ENCODE measurements at places on chromosomes 6 and 20.

GRCh38 chr20:16740365-16741072 lies 7.6 kb upstream of the OTOR start:
- DNase-seq = no peak

GRCh38 chr6:51466427-51466826 lies 621.0 kb downstream of the PKHD1 start:
- DNase-seq = no peak

DNA sequence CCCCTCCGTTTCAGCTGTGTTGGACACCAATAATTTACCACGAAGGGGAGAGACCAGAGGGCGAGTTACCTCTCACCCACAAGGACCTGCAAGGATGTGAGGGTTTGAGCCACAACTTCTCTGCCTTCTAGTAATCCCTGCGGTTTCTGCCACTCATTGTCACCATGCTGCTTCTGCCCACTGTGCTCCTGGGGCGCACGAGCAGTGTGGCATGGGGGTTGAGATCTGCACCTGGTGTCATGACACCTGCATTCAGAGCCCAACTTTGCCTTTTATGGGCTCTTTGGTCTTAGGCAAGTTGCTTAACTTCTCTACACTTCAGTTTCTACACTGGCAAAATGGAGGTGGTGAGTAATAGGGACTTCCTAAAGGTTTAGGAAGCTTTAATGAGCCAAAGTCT lies 84.9 kb downstream of the SOBP start:
- DNase-seq = no peak

GRCh38 chr6:160895562-160895961 lies 96.0 kb upstream of the MAP3K4 start:
- DNase-seq = no peak

DNA sequence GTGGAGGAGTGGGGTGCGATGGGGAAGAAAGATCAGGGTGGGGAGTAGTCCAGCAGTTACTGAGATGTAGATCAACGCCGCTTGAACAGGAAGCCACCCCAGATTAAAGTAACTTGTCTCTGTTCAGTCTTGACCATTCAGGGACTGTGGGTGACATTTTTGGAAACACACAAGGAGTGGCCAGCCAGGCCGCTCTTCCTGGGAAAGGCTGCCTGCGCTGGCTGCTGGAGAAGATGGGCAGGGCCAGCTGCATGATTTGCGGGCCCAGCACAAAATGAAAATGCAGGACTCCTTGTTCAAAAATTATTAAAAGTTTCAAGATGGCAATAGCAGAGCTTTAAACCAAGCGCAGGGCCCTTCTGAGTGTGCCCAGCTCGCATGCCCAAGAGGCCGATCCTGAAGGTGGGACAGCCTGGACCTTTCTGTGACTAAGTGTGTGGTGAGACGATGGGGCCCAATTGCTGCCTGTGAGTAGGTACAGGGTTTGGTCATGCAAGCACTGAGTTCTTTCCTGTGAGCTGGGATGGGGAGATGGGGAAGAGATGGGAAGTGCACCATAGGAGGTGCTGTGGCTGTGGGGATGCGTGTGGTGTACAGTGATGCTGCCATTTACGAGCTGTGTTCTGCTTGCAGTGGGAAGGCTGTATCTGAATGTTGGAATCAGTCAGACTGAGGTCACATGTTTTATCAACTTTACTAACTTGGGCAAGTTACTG lies 51.3 kb downstream of the DAAM2 start:
- no peak for DNase-seq

GRCh38 chr6:143605906-143606521 lies 71.8 kb upstream of the PHACTR2 start:
- no peak for DNase-seq

DNA sequence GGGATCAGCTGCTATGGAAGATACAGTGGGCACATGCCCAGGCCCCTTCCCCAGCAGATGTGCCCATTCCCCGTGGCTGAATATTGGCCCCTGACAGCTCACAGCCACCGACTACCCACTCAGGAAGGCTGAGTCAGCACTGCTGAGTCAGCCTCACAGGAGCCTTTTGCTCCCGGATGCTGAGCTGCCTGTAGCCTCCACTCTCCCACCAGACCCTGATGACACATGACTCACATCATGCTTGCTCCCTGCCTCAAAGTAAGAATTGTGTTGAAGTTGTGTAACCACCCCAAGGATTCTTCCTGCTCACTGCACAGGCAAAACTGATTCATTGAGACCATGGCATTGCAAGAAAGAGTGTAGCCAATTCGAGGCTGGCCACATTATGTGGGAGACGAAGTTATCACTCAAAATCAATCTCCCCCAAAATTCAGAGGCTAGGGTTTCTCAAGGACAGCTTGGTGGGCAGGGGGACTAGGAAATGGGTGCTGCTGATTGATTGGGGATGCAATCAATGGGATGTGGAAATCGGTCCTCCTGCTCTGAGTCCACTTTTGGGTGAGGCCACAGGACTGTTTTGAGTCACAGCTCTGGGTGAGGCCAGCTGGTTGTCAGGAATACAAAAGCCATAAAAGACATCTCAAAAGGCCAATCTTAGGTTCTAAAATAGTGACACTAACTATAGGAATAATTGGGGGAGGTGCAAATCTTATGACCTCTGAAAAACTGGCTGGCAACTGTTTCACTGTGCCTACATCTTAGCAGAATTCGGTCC lies 556.6 kb upstream of the CDH4 start:
- no peak for DNase-seq

DNA sequence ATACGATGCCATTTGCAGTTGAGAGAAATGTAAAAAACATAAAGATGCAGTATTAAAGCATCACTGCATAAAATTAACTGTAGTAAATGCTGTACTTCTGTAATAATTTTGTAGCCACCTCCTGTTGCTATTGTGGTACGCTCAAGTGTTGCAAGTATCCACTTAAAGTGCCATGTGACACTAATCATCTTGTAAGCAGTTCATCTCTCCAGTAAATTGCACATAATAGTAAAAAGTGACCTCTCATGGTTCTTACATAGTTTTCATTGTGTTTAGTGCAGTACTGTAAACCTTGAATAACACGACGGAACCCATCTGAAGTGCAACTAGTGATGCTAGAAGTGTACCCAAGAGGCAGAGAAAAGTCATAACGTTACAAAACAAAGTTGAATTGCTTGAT lies 190.1 kb upstream of the VGLL2 start:
- DNase-seq = no peak

DNA sequence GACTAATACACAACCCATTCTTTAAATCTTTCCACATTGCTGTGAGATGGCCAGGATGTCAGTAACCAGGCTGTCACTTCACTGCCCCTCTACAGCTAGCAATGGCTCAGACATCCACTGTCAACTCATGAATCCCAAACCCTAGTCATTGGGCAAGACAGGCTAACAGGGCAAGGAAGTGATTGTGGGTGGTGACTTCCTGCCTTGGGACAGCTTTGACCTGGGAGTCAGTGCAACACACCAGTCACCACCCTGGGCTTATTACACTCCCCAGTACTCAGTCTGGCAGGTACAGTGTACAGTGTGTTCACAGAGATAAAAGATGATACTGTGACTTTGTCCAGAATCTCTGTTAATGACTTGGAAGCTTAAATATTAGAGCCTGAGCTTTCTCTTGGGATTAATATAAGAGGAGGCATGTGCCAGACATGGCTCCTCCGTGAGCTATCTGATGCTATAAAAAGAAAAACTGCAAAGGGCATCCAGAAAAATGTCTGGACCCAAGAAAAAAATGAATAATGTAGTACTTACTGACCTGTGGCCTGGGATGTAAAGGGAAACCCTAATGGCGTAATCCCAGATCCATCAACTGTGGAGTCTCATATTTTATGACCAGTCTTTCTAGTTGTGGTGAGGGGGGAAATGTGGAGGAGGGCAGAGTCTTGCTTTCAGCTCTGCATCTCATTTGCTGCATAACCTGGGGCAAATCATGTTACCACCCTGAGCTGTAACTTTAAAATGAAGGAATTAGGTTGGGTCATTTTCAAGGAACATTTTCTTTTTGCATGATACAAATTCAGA lies 244.4 kb downstream of the SLC24A3 start:
- no peak for DNase-seq

DNA sequence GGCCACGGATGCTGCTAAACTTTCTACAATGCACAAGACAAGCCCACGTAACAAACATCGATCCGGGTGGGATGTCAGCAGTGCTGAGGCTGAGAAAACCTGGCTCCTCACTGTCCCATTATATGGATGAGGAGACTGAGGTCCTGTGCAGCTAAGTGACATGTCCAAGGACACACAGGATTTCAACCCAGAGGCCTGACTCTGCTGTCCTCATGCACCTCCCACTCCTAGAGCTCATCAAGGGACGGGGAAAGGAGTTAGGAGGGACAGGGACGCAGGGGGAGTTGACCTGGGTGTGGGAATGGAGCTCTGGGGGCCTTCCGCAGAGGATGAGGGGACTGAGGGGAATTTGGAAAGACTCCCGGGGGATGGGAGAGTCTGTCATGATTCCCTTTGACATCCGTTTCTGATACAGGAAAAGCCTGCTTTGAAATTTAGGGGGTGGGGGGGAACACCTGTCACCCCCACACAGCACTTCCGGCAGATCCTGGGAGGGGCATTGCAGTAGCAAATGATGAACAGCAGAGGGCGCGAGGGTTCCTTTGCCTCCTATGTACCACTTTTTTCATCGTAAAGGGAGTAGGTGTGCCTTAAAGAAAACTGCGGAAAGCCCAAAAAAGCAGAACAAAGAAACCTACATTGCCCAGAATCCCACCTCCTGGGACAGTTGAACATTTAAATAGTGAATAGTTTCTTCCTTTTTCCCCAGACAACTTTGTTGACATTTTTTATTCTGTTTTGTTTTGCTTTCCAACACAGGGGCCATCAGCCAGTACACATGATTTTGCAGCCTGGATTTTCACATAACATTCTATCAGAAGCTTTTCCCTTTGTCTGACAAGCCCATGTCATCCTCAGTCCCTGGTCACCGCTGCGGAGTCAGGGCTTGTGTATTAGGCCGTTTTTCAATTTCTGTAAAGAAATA lies 48.6 kb downstream of the SLC2A10 start:
- DNase-seq = peak; percentile 1

DNA sequence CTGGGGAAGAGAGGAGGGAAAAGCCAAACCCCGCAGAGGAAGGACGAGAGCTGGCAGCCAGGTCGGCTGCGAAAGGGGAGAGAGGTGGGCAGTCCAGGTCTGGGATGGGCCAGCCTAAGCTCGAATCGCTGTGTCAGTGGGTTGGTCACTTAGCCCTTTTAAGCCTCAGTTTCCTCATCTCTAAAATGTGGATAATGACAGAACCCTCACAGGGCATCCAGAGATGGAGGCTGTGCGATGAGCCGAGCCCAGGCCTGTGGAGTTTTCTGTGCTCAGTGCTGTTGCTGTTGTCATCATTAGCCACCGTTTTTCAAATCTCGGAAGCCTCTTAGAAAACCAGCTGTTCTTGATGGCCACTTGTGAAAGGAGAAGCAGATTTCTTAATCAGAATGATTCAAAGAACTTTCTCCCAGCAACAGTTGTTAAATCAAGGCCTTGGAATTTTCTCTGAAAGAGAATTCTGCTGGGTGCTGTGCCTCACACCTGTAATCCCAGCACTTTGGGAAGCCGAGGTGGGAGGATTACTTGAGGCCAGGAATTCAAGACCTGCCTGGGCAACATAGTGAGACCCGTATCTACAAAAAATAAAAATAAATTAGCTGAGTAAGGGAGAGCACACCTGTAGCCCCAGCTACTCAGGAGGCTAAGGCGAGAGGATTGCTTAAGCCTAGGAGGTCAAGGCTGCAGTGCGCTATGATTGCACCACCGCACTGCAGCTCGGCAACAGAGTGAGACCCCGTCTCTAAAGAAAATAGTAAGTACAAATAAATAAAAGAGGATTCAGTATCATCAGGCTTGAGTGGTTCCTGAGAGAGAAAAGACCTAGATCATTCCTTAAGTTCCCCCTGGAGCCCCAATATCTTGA lies 46.3 kb upstream of the ENTPD6 start:
- no peak for DNase-seq

GRCh38 chr6:149939909-149940671 lies 1.7 kb upstream of the ULBP2 start:
- no peak for DNase-seq

- no peak for DNase-seq
Observed at GRCh38 chr6:90209527-90209926, 87.1 kb downstream of the BACH2 start.

GRCh38 chr6:149484733-149485700 lies at the start of gene ZC3H12D:
ZC3H12D (minus strand) TSS chr6:149485014; CDS start chr6:149474543, 10,471 bp downstream.
- DNase-seq = no peak

DNA sequence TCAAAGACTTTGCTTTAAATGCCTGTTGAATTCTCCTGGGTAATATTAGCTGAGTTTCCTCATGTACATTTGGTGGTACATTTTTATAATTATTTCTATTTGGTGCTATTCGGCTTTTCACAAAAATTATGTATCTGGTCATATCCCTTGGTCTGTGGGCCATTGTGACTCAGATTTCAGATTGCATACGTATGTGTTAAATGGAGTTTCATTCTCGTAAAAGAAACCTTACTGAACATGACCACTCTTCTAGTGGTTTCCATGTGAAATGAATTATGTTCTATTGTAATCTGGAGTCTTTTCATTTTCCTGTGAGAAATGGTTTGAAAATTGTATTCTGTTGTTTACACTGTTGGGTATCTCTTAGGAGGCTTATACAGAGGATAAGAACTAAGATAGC lies 386.2 kb upstream of the FLRT3 start:
- no peak for DNase-seq

DNA sequence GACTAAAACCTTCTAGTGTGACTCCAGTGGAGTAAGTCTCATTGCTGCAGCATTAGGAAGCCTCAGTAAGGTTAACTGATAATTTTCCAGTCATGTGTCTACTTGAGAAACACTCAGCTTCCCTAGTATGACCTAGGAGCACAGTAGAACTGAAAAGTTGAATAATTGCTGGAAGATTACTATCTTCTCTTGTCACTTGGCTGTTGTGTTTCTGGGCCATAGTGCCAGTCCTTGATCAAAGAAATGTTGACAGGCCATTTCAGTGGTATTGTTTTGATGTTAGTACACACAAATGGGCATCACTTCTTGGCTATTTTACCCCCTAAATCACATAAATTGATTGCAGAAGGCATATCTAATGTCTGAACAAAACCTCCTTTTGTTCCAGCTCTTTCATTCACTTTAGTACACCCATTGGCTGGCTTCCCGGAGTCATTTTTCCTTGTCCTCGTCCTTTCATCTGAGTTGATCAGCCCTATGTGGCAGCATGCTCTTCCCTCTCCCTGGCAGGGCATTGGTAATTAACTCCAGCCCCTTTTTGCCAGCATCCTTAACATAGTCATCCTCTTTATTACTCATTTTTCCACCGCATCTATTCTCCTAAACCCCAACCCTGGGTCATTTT lies 6.0 kb downstream of the ENPP3 start:
- DNase-seq = no peak

Data from KG1 (cell line).